ENCODE measurements at places on chromosomes 5 and 9.

DNA sequence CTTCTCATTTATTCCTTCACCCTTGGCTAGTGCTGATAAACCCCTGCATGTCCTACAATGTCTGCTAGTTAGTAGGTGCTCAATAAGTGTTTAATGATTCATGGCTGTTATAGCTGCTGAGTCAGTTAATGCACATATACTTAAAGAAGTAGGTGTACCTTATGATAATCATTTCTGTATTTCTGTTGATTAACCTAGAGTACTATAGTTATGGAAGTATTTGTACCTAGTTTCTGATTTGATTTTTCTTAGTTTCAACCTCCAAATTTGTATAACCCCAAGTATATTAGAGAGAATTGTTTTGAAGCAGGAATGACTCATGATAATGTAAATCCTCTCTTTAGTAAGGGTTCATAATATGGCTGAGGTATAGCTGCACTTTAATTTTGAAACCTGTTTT lies 8.9 kb downstream of the SMAD5 start:
- no peak for DNase-seq

DNA sequence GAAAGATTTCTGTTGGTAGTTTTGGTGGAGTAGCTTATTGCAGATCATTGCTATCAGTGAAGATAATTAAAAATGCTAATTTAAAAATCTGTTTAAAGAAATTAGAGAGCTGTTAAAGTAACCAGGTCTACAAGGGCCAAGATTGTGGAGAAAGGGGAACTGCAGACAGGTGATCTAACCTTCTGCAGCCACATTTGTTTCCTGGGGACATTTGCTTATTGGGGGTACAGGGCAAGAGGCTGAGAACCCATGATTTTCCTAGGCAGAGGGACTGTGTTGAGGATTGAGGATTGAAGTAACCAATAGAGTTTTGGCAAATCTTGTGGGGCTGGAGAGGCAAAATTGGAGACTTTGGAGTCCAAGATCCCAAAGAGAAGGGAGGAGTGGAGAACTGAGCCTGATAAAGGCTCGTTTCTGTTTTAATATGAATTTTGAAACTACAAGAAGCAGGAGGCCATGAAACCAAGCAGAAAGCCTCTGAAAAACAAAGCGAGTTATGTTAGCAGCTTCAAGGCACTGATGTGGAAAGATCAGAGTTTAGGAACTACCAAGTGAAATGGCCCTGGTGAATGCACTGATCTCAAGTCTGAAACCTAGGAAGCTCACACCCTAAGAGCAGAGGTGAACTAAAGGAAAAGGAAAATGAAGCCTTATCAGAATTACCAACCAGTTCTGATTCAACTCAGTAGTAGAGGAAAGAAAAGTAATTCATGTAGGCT lies 219.8 kb upstream of the C9orf72 start:
- no peak for DNase-seq

DNA sequence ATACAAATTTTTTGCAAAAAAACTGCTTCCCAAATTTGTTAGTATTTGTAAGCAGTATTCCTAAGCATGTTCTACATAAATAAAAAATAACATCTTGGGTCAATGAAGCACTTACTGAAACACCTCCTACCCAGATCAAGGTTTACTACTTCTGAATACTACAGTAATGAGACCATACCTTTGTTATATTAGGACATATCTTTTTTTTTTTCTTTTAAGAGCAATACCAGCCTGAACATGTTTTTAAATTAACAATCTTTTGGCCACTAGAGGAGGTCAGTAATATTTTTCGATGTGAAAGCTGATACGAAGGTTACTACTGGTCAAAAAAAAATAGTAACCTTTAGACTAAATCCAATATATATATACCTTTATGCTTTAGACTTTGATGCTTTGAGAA lies 72.7 kb downstream of the CERT1 start:
- DNase-seq: no peak

DNA sequence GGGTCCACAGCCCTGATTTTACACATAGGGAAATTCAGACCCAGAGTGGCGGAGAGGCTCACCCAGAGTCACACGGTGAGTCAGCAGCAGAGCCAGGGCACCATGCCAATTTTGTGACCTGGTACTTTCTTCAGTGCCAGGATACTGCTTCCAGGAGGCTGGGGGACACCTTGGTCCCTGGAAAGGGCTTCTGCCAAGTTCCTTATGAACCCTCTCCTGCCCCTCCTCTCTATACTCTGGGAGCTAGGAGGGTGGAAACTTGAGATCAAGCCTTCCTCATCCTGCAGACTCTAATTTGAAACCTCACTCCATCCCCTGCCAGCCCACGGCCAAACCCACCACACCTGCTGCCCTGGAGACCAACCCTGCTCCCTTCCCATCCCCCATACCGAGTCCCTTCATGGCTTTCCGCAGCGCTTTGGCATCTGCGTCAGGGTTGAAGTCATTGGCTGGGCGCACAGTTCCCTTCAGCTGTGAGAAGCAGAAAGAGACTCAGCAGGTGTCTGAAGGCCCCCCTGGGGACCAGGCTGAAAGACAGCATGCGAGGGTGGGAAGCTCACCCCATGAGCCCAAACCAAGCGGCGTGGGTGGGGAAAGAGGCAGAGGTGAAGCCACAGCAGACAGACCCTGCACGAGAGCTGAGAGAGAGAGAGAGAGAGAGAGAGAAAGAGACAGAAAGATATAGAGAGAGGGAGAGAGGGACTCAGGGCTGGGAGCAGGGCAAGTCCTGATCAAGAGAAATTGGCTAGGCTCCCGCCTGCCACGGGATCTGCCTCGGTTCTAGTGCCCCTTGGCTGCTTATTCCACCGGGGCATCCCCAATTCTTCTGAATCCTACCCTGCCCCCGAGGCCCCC lies 33.5 kb downstream of the ANXA6 start:
- no peak for DNase-seq

- DNase-seq: no peak
These were observed 9.0 kb upstream of the RNU6ATAC start for GRCh38 chr9:134173127-134174072.

GRCh38 chr9:126377536-126377935 lies 50.9 kb downstream of the MVB12B start:
- DNase-seq: peak; percentile 99

DNA sequence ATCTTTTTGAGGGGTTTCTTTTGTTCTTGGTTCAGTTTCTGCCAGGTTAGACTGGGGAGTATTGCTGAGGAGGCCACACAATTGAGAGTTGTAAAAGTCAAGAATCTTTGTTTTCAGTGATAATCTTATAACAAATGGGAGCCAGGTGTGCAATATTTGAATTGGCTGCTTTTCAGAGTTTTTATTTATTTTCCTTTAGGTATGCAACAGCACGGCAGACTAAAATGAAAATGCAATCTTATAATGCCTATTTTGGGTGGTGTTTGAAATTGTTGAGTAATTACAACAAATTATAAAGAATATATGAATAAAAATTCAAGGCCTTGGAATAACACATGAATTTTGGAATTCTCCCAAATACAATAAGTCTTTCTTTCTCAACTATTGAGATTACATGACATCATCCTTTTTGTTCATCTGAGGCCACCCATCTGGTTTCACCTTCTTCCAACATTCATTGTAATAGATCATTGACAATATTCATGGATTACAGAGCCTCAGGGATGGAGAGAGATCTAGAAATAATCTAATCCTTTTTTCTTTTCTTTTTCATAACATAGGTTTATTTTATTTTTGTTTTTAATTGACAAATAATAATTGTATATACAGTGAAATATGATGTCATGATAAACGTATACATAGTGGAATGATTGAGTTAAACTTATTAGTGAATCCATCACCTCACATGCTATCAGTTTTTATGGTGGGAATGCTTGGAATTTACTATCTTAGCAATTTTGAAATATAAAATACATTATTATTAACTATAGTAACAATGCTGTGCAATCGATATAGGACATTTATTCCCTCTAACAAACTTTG lies 1061.0 kb downstream of the NR2F1-AS1 start:
- DNase-seq: no peak

DNA sequence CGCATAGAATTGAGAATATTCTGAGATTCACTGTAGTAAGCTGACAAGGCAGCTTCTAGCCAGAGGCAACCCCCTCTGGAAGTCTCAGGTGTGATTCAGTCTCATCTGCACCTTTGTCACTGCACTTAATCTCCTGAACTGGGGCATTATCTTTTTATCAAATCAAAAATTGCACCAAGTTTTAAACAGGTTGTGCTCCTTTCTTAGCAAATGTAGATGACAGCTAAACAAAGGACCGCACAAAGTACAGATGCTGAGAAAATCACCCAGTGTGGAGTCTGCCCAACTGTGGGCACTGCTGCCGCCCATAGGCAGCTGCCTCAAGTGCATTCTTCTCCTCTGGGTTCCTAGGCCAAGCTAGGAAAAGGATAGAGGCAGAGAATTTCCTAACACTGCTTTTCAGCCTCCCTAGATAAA lies 51.1 kb downstream of the STARD4 start:
- peak; percentile 20 for DNase-seq

GRCh38 chr5:74560245-74560644 lies 80.3 kb downstream of the ENC1 start:
- DNase-seq: no peak

GRCh38 chr5:138602371-138603000 lies 27.3 kb upstream of the HSPA9 start:
- no peak for DNase-seq

- no peak for DNase-seq
These were observed 138.4 kb downstream of the EFNA5 start for GRCh38 chr5:107532169-107532878.

DNA sequence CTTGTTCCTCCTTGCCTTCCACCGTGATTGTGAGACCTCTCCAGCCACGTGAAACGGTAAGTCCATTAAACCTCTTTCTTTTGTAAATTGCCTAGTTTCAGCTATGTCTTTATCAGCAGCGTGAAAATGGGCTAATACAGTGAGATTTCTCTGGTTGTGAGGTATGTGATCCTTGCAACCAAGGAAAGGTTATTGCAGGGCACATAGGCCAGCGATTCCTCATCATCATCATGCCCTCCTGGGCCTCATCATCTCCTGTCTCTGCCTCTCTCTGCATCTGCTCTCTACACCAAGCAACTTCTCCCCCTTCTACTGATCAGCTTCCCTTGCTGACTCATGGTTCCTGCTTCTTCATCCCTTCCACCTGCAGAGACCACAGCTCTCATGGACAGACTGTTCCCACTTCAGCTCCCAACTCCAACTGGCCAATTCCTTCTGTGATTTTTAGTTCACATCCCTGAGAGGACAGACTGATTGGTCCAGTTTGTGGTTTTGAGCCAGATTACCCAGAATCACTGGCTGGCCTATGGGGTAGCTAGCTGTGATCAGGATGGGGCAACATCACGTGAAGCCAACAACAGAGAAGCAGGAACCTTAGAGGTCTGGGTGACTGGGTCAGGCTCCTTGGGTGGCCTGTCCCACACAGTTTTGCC lies 53.1 kb downstream of the LIX1 start:
- no peak for DNase-seq

DNA sequence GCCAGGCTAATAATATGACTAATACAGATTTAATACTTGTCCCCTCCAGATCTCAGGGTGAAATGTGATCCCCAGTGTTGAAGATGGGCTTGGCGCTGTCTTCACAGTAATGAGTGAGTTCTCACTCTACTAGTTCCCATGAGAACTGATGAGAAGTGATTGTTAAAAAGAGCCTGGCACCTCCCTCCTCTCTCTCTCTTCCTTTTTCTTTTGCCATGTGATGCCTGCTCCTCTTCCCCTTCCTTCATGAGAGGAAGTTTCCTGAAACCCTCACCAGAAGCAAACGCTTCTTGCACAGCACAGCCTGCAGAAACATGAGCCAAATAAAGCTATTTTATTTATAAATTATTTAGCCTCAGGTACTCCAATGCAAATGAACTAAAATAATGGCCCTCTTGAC lies 55.2 kb downstream of the GLDC start:
- DNase-seq: peak; percentile 43

- no peak for DNase-seq
These were observed 1.1 kb downstream of the ELOVL7 start for GRCh38 chr5:60842871-60843385.

- no peak for DNase-seq
These were observed 116.0 kb downstream of the PSD2 start for GRCh38 chr5:139911425-139912120.

- DNase-seq: no peak
These were observed 146.5 kb downstream of the SPATA31D1 start for GRCh38 chr9:82135106-82135505.

- no peak for DNase-seq
These were observed 316.3 kb downstream of the FAM170A start for GRCh38 chr5:119945691-119946090.

GRCh38 chr5:68071736-68072135 lies 143.8 kb upstream of the PIK3R1 start:
- no peak for DNase-seq

DNA sequence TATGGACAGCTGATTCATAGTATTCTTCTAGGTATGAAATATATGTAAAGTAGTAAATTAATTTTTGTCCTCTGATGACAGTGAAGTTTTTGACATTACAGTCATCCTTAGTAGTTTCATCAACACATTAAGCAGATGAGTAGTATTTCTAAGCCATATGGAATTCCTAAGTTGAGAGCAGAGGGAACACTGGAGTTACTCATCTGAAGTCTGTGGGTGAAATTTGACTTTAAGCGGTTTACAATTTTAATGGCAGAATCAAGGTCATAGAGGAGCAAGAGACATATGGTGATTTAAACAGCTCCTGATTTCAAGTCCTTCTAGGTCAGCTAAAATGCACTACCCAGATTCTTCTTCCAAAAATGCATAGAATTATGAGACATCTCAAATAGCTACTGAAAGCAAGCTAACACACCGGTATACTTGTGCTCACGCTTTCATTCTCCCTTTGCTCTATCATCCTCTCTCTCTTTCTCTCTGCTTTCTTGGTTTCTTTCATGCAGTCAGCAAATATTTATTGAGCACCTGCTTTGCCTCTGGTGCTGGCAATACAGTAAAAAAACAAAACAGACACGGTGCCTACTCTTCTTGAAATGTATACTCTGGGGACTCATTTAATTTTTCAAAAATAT lies 235.9 kb downstream of the FER start:
- no peak for DNase-seq

DNA sequence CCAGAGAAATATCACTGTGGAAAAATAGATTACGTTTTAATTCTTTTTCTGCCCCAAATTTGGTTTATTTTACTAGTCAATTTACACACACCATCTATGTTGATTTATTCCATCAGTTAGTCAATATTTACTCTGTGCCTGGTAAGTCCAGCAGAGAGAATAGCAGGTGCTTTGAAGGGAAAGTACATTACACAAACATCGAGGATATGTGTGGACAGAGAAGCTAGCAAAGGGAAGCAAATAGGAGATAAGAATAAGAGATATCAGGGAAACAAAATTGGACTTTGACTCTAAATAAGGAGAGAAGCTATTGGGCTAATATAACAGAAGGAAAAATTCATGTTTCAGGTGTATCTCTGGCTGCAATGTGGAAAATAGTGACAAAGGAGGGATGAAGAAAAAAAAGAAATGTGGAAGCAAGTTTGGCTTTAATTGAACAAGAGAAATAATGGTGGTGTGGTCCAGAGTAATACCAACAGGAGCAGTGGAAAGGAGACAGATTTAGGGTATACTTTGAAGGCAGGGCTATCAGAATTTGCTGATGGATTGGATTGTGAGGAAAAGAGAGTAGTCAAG lies 587.7 kb upstream of the CDH6 start:
- no peak for DNase-seq

GRCh38 chr5:75985077-75985476 lies 98.1 kb upstream of the SV2C start:
- no peak for DNase-seq
